ENCODE measurements at places on chromosomes 2 and 18.
A peak's percentile ranks its signal among the peaks of the same experiment; 100 is the strongest.

- DNase-seq, result no peak
Measured at GRCh38 chr2:165909466-165909865, 44.1 kb downstream of the TTC21B start.

- no peak for DNase-seq
Measured at GRCh38 chr2:186068139-186068801, 329.7 kb downstream of the FSIP2 start.

DNA sequence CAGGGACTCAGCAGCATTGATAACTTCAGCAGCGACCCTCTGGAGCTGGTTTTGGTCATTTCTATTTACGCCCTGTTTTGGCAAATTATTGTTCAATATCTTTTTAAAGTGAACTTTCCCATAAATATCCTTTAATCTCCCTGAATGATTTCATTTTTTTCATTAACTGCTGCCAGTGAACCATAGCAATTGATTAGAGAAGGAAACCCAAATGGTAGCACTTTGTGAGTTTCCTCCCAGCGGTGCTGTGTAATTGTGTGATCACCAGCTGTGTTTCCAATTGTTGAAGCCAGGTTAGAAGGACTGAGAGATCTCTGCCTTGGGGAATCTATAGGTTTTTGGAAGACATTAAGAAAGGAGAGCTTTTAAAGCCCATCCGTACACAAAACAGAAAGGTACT, 16.3 kb downstream of the MAP3K20 start:
- no peak for DNase-seq

- DNase-seq, result no peak
Measured at GRCh38 chr2:108869542-108869941, 83.0 kb downstream of the CCDC138 start.

- no peak for DNase-seq
Measured at GRCh38 chr2:46303822-46304221, 6.6 kb downstream of the EPAS1 start.

- DNase-seq, result no peak
Measured at GRCh38 chr2:28618221-28619141, 122.6 kb downstream of the PLB1 start.

DNA sequence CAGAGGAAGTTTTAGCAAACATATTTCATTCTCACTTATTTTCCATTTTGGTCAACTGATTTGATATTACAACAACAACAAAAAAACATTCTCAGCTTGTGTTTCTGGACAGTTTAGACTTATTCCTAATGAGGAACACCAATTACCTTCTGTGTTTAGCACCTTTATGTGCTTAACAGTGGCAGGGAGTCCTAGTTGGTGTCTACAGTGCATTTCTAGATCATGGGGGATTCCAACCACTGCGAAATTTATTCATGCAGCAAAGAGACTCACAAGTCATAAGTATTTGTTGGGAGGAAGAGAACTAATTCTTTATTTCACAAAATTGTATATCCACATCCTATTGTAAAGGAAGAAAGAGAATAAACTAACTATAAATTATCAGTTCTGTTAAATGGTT, 4.2 kb downstream of the ARHGAP28 start:
- no peak for DNase-seq

DNA sequence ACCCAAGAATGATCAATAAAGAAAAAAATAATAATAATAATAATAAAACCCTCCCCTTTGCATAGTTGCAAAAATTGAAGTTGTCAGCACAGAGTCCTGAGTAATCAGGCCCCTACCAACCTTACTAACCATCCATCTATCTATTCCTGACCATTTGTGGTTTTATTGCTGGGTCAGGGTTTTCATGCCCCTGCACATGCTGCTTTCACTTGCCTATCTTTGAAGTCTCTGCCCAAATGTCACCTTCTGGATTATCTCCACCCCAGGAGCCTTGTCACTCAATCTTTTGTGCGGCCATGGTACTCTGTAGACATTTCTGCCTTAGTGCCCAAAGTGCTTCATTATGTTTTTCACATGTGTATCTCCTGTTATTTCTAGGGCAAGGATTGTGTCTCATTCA, 35.1 kb downstream of the SLC30A6 start:
- DNase-seq, result no peak

DNA sequence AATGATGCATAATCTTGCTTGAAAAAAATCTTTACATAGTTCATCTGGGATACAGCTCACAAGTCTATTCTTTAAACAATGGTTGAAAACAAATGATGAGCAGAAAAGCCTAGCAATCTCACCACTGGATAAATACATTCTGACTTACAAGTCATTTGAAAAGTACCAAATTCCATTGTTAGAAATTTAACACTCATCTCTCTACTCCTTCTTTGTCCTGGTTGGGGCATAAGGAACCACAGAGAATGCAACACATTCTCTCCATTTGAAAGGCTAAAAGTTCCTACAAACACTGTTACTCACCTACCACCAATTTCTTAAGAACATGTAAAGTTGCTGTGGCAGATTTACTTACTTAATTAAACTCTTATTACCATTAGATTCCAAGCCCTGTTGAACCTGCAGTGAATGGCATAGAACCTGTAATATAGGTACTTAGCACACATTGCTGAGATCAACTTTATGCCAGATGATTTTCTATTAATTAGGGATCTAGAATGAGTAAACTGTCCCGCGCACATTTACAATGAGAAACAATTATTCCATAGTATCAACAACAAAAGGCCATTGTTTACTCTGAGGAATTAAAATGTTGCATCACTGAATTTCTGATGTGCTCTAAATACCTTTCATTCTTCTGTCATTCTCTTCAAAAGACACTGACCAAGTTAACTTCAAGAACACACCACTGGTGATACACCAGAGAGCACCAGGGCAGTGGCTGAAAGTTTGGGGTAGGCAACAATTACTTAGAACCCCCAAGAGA, 69.6 kb downstream of the CABYR start:
- DNase-seq, result no peak

GRCh38 chr2:215386566-215386965, 49.3 kb downstream of the FN1 start:
- DNase-seq, result no peak

DNA sequence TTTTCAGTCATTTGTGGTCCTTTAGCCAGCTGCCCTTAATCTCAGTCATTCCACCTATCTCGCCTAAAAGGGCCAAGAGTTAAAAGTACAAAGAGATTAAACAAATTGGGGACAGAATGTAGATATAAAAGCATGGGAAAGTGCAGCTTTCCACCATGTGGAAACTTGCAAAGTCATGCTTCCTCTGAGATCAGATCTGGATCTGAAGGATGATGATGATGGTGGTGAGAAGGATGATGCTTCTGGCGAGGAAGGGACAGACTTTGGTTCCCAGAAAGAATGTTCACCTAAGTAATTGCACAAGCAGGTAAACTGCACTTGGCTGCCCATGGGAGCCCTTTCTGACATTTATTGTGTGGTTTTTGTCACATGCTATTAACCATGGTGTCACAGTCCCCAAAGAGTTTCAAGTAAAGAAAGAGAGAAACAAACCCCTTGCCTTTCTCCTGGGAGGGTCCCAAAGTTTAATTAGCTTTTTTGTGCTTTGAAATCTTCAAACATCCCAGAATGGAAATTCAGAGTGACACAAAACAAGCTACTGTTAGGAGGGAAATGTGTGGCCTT, 34.7 kb downstream of the KLF7 start:
- no peak for DNase-seq

DNA sequence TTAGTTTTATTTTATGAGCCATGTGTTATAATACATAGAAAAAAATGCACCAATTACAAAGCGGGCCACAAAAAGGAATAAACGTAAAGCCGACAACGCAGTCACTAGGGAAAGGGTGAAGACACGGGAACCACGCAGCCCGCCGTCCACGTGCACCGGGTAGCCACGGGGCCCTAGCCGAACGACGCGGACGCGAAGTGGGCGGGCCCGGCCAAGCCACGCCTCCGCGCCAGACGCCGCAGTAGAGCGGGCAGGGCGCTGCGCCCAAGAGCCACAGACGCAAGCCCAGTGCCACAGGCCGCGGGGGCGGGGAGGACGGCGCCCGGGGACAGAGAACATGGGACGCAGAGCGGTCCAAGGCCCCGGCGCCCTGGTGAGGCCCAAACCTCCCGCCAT, at the start of gene DUSP28:
DUSP28 (plus strand) TSS at position 274 of the 396 bp plus-strand sequence. CDS start 328 bp downstream, outside the sequence.
- DNase-seq, result peak; percentile 86

DNA sequence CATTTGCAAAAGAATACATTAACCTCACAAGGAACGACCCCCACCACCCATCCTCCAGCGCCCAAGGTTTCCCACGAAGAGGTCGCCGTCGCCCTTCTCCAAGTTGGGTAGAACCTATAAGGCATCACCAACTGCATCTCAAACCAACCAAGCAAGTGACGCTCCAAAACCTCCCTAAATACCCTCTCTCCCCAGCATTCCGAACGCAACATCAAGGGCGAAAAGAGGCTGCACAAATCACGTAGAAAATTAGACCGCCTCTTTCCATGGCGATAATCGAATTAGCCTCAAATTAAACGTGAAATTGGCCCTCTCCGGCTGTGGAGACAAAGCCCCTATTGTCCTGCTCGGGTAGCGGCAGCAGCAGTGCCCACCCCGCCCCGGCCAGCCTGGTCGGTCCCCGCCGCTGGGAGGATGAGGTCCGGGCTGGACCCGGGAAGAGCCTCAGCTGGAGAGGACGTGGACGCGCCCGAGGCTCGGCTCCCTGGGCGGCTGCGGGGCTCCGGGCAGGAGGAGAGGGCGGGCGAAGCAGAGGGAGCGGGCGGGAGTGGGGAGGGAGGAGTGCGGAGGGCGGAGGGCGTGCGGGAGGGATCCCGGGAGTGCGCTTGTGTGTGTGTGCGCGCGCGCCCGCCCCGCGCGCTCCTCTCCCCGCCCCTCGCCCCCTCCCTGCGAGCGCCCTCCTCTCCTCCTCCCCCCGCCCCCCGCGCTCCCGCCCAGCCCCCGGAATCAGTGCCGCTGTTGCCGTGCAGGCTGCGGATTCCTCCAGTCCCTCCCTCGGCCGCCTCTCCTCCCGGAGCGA, at the start of gene SPTBN1:
SPTBN1 (plus strand) TSS at position 765 of the 799 bp plus-strand sequence. CDS start 70,092 bp downstream, outside the sequence.
- no peak for DNase-seq

DNA sequence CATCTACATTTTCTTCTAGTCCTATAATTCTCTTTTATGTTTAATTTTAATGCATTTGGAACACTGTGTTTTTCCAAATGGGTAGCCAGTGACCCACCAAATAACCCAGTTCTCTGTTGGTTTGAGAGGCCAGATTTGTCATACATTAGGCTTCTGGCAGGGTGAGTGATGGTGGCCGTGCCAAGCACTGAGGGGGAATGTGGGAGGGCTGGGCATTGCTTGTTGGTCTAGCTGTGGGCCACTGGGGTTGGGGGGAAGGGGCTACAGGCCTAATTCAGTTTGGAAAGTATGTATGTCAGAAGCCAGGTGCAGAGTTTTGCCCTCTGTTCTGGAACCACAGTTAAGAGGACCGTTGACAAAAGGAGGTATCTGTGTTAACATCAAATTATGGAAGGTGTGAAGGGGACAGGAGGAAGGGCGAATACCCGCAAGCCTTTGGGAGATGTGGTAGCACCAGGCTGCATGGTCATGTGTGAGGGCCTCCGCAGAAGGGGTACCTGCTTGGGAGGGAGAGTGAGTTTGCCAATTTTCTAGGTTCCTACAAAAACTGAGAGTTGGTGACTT, 38.1 kb upstream of the SCLY start:
- DNase-seq, result no peak

GRCh38 chr18:3402982-3403451, 47.0 kb upstream of the TGIF1 start:
- DNase-seq, result no peak

DNA sequence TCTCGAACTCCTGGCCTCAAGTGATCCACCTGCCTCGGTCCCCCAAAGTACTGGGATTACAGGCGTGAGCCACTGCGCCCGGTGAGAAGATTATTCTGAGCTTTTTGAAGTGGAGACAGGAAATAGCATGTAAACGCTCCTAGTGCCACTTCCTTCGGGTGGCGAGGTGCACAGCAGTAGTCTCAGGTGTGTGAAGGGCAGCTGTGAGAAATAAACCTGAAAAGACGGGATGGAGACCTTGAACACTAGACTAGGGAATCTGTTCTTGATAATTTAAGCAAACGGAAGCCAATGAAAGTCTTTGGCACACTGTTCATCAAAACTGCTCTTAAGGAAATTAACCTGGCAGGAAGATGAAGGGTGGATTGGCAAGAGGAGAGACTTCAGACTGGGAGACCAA, 439 bp upstream of the PLEKHH2 start:
- DNase-seq, result no peak

DNA sequence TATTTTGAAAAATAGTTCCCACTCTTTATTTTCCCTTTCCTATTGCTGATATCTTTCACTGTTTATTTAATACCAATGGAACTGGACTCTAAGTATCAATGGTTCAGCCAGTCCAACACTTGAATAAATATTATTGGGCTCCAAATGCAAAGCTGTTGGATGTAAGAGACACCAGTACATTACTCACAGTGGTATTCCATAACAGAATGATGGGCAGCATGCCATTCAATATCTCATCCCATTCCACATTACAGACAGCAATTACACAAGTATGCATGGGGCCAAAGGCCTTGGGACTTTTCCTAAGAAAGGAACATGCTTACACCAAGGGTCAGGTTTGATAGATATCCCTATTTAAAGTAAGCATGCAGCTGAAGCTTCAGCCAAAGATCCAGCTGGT, 231.9 kb downstream of the RND3 start:
- no peak for DNase-seq

DNA sequence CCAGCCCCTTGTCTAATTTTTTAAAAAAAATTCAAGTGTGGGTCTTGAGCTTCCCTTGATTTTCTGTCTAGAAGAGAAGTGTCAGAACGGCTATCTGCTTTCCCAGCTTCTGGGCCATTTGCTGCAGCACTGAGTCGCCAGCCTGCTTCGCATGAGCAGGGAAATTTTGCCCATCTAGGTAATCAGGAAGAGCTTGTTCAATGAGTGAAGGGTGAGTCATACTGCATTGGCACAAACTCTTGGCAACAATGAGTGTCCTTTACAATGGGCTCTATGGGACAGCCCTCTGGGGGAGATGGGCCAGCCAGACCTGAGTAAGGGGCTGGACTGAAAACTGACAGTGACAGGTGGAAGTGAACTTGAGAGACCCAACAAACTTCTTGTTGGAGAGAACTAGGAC, 2.4 kb upstream of the RNF144A start:
- DNase-seq, result no peak

DNA sequence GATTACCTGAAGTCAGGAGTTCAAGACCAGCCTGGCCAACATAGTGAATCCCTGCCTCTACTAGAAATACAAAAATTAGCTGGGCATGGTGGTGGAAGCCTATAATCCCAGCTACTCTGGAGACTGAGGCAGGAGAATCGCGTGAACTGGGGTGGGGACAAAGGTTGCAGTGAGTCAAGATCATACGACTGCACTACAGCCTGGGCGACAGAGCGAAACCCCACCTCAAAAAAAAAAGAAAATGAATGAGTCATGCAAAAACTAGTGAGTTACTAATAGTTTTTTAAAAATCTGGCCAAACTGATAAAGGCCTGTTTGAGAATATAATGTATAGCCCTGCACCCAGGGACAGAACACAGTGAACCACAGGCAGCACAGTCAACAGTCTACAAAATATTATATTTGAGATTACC, 17.5 kb downstream of the AFG3L2 start:
- DNase-seq, result no peak

DNA sequence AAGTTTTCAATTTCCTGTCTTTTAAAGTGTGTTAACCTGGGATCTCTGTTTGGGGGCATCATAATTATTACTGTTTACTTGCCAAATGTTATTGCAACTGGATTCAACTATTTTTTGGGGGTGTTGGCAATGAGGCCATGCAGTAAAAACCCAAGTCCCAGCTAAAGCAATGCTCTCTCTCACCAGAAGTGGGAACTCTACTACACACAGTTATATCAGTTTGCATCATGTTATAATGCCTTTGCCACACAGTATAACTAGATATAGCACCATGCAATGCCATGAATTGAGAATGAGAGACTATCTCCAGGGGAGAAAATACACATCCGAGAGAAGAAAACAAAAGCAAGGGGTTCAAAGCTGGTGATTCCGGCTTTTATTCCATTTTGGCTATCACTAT, 79.0 kb downstream of the GCA start:
- no peak for DNase-seq

GRCh38 chr18:9275890-9276289, 58.7 kb upstream of the TWSG1 start:
- no peak for DNase-seq
